ENCODE measurements at places on chromosomes 1 and 21. TPM values are rescaled to one million over a fixed set of nuclear protein-coding genes. Genes with fewer than 3 reads are reported as not detected.

FLAD1 gene
- polyA plus RNA-seq = 38.8 TPM

PLA2G2F gene
- not detected for polyA plus RNA-seq

OXCT2 gene
- 0.58 TPM for polyA plus RNA-seq

BNIPL gene
- 11.6 TPM for polyA plus RNA-seq

Data from left lung (tissue), 14 donors.